ENCODE measurements at places on chromosomes 1 and 21.

DNA sequence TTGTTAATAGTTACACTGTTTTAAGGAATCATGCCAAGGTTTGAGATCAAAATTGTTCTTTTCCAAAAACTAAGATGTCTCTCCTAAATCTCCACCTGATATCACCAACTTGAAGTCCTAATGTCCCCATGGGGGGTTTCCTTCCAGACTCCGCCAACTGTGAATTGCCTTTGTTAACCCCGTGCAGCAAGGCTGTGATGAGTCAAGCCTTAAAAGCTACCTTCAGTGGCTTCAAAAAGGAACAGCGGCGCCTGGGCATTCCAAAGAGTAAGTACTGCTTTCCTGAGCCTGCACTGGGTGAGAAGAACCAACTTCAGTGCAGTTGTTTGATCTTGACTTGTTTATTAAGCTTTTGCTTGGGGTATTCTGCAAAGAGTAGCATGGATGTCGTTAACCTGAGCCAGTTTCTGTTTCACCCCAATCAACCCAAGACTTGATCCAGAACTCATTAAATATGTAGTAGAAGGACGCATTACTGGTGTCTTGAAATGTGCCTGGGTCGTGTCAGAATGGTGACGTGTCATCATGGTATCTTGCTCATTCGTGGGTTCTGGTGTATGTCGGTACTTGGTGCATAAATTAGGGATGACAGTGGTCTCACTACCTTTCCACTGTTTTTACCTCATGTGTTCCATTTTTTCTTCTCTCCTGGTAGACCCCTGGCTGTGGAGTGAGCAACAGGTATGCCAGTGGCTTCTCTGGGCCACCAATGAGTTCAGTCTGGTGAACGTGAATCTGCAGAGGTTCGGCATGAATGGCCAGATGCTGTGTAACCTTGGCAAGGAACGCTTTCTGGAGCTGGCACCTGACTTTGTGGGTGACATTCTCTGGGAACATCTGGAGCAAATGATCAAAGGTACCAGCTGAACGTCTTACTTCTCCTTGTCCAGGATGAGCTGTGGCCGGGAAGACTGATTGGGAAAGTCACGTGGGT is 8.7 kb downstream of the ETS2 start:
- no peak for DNase-seq

GRCh38 chr1:36109041-36109679 is 15.9 kb downstream of the COL8A2 start:
- DNase-seq: no peak

- no peak for DNase-seq
Measured at GRCh38 chr1:28591708-28592320, at the start of gene RAB42. TSS of gene RAB42 (plus strand) at chr1:28592265. CDS start at chr1:28592512, 247 bp downstream.

GRCh38 chr1:150236614-150237100 is 745 bp upstream of the ANP32E start:
- no peak for DNase-seq

DNA sequence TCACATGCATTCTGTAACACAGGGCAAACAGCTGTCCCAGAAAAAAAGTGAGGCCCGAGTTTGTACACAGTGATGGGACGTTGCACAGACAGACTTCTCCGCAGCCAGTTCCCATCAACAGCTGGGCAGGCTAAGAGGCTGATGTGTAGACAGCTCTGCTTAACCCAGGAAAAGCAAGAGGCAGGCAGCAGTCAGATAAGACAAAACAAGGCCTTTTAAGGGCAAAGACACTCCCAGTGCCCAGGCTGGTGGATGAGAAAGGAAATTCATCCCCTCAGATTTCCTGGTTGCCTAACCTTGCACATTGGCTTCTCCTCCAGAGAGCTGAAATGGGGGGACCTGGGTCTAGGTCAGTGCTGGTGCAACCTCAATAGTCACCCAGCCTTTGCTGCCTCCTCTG is 17.2 kb upstream of the PHLDA3 start:
- no peak for DNase-seq

DNA sequence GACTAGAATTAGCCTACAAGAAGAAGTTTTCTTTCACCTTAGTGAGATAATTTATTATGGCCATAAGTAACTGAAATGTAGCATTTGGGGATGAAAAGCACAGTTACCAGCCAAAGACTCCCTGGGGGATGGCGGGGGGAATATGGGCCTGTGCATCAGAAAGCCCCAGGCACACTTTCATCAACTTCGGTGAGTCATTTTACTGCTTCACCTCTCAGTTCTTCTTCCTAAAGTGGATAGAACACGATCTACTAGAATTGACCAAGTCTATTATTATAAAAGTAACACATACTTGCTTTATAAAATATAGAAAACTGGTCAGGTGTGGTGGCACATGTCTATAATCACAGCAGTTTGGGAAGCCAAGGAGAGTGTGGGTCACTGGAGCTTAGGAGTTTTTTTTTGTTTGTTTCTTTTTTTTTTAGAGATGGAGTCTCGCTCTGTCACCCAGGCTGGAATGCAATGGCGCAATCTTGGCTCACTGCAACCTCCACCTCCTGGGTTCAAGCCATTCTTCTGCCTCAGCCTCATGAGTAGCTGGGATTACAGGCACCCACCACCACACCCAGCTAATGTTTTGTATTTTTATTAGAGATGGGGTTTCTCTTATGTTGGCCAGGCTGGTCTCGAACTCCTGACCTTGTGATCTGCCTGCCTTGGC is 141.8 kb downstream of the ZZZ3 start:
- no peak for DNase-seq

GRCh38 chr1:245317217-245317616 is 162.4 kb downstream of the KIF26B start:
- DNase-seq: no peak

DNA sequence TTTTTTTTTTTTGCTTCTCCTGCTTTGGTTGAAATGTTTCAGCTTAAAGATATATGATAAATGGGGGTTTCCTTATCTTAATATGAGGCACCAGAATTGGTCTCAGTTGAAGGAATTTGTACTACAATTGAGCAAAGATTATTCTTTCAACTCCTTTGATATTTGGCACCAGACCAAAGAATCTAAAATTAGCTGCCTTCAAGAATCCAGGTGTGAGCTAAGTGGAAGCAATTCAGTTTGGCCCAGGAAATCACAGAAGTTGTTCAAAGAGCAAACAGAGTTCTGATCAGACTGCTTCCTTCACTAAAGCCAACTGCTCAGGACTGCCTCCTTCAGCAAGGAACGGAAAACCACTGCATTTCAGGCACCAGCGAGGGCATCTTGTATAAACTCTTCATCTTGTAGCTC is 68.3 kb upstream of the BCAR3 start:
- DNase-seq: no peak

- no peak for DNase-seq
Measured at GRCh38 chr1:16091296-16091695, 17.8 kb upstream of the FAM131C start.

- DNase-seq: no peak
Measured at GRCh38 chr1:158163000-158163947, 17.4 kb upstream of the CD1D start.

DNA sequence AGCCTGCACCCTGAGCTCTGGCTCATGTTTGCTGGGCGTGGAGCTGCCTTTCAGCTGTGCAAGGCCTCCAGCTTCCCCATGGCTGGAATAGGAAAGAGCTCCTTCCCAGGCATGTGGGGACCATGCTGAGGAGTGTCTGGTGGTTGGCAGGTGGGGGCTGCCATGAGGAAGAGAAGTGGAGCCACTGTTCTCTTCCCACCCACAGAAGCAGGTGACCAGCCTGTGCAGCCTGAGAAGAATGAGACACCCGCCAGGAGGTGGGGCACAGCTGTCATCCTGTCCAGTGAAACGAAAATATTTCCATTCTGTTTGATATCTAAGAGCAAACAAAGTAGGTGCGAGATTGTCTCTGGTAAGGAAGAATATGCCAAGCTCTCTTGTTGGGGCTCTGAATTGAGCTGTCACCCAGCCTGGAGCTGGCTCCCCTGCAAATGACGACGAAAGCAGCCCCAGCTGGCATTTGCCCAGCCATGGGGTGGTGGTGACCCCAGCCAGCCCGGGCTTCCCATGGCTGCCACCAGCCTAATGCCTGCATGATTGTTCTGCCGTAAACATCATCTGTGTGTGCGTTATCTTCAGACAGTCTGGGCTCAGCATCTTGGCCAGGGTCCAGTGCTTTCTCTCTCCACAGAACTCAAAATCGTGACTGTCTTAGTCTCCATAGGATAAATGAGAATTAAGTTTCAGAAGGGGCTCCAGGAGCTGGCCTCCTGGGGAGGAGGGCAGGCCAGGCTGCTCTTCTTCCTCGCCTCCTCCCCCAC is 429.8 kb upstream of the VAMP3 start:
- DNase-seq: no peak

- peak; percentile 6 for DNase-seq
Measured at GRCh38 chr1:115179397-115180079, 90.2 kb upstream of the TSPAN2 start.

GRCh38 chr21:45386728-45387371 is 18.1 kb upstream of the COL18A1 start:
- no peak for DNase-seq

- no peak for DNase-seq
Measured at GRCh38 chr1:206606867-206607266, 5.4 kb downstream of the EIF2D start.

GRCh38 chr1:91650764-91651163 is 150.1 kb downstream of the CDC7 start:
- no peak for DNase-seq

GRCh38 chr21:42942244-42942643 is 16.8 kb upstream of the ERVH48-1 start:
- no peak for DNase-seq

GRCh38 chr1:1041092-1041523 is 21.2 kb downstream of the AGRN start:
- DNase-seq: no peak

GRCh38 chr21:18424276-18424675 is 20.7 kb upstream of the TMPRSS15 start:
- no peak for DNase-seq

- DNase-seq: no peak
Measured at GRCh38 chr1:36148821-36149236, 457 bp downstream of the TRAPPC3 start.

GRCh38 chr1:223815865-223816264 is 29.9 kb downstream of the TP53BP2 start:
- DNase-seq: no peak

DNA sequence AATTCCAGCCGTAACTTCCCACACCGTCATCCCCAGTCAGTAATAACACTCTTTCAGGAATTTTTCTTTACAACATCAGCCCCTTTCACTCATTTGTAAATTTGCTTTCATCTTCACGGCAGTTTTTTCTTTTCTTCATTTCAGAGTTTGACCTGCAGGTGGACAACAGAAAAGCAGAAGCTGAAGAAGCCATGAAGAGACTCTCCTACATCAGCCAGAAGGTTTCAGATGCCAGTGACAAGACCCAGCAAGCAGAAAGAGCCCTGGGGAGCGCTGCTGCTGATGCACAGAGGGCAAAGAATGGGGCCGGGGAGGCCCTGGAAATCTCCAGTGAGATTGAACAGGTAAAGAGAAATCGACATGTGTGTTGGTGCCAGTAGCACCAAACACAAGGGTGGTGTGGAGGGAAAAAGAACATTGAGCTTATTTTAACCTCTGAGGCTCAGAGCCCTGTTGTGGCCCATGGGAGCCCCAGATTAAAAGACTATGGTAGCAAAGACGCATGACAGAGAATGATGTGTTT is 53.2 kb downstream of the LAMC2 start:
- DNase-seq: no peak

DNA sequence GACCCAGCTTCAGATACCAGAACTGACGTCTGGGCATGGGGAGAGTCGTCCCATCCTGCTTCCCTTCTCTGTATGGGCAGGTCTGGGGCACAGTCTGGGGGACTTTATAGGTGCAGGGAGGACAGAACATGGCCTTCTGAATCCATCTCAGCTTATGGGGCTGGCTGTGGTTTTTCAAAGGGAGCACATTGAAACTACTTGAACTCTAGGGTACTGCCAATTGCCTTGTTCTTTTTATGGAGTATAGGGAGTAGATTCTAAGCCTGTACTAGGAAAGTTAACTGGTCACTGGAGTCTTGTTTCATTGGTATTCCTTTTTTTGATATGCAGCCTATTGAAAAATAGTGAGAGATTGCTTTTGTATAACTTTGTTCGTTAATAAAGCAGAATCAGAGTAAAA is 90.2 kb downstream of the ATP5PO start:
- DNase-seq: no peak

DNA sequence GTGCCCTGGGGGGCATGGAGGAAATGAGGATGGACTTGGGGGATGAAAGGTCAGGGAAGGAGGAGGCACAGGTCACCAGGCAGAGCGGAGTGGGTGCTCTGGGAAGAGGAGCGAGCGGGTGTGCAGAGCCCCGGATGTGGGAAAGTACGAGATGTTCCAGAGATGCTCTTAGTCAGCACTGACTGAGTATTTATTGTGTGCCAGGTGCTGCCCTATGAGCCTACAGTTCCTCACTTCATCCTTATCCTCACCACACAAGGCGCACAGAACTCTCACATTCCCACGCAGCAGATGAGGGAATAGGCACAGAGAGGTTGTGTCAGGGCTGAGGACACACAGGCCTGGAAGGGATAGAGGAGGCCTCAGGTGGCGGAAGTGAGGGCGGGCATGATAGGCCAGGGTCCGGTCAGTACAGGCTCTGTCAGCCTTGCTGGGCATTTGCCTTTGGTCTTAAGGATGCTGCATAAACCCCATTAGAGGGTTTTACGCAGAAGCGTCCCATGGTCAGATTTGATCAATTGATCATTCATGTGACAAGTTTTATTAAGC is 77.3 kb downstream of the ARHGEF10L start:
- no peak for DNase-seq

DNA sequence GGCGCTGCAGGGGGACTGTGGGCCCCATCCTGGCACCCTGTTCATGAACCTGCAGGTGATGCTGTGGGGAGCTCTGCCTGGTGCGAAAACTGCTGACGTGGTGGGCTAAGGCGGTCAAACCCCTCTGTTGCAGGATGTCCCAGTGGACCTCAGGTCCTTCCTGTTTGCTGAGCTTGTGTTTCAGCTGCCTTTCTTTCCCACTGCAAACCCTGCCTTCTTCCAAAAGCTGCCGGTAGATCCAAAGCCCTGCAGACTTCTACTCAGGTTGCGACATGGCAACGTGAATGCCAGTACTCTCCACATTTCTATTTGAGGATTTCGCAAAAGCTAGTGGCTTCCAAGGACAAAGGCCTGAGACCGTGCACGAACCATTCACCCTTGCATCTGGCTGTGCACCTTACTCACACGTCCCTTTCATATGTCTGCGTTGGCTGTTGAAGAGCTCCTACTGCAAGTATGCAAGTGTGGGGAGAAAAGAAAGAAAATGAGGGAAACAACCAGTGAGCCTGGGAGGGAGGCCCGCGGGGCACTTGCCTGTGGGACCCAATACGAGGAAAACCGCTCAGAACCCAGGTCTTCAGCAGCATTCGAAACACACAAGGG is 6.2 kb upstream of the RRP1 start:
- no peak for DNase-seq

DNA sequence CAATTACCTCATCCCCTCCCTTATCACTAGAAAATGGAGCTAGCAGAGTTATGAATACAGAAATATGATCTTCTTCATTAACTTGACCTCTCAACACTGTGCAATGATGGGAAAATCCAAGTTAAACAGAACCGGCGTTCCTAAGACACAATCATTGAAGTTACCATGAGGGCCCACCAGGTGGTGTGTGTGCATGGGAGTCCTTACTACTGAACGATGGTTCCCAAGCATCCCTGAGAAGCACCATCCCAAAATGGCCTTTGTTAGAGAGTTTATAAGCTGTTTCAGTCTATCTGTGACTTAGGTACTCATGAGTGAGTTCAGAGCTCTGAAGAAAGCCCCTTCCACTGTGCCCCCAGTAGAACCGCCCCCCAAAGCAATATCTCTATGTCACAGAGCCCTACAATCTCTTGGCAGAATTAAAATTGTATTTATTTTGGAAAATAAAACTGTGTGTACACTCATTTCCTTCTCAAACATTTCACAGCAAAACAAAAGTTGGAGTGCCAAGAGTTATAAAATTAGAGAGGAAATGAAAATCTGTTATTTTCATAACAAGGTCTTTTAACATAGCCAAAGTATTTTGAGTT is 56.8 kb downstream of the PLD5 start:
- no peak for DNase-seq

Measured in activated T-cell treated with anti-CD3 and anti-CD28 coated beads for 48 hours (primary cell).